ENCODE measurements at places on chromosomes 2 and 18. TPM values are rescaled to one million over a fixed set of nuclear protein-coding genes. Genes with fewer than 3 reads are reported as not detected.

The SLC16A14 gene
- polyA plus RNA-seq = 8.2 TPM

The AQP12A gene
- polyA plus RNA-seq = not detected

The TNFRSF11A gene
- 2.1 TPM for polyA plus RNA-seq

The SPRED2 gene
- 36.0 TPM for polyA plus RNA-seq

The NOSTRIN gene
- polyA plus RNA-seq = 34.0 TPM

The NT5DC4 gene
- 0.07 TPM for polyA plus RNA-seq

The PSD4 gene
- polyA plus RNA-seq = 9.7 TPM

The ANKRD53 gene
- 0.37 TPM for polyA plus RNA-seq

The PPP1R1C gene
- polyA plus RNA-seq = 2.6 TPM
